RPMI7951 (cell line): ENCODE measurements at places on chromosomes 1 and 21. TPM values are rescaled to one million over a fixed set of nuclear protein-coding genes. Genes with fewer than 3 reads are reported as not detected.

DNA sequence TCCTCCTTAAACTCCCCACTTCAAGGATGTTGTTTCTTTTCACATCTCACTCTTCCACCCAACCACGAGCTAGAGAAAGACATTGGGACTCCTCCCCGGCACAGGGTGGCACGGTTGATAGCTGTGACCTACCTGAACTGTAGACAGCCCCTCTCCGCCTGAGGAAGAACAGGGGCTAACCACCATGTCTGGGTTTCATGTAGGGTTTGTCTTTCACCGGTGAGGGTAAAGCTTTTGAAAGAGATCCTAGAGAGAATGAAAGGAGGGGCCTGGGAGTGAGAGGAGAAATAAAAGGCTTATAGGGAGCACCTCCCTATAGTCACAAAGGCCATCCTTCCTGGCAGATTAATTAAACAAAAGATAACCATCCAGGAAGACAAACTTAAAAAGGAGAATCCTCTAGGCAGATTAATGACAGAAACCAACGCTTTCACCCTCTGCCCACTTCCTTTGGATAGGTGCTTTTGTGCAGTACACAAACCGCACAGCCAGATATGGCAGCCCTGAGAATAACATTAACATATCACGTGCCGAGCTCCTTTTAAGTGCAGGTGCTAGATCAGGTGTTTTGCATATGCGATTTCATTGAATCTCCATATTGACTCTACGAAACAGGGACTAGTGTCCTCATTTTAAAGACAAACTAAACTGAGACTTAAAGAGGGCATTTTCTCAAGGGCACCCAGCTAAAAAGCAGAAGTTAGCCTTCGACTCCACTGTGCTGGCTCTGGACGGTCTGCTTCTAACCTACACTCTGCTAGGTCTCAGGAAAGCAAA lies 178.1 kb upstream of the RUNX1 start:
- no peak for DNase-seq

GRCh38 chr1:16093611-16094010 lies 20.2 kb upstream of the FAM131C start:
- peak; percentile 85 for DNase-seq

- DNase-seq = no peak
Observed at GRCh38 chr1:21773585-21773984, 9.4 kb downstream of the USP48 start.

GRCh38 chr1:224707843-224708725 lies 92.0 kb downstream of the CNIH3 start:
- DNase-seq = peak; percentile 84

The SERPINC1 gene
- 0.39 and 1.1 TPM in 2 replicates for total RNA-seq
